ENCODE measurements at places on chromosomes 3 and 15. TPM values are rescaled to one million over a fixed set of nuclear protein-coding genes. Genes with fewer than 3 reads are reported as not detected.

SCN11A gene
- 0.62 TPM for polyA plus RNA-seq

HYAL1 gene
- polyA plus RNA-seq: 7.1 TPM

LTF gene
- 2.5 TPM for polyA plus RNA-seq

COL7A1 gene
- polyA plus RNA-seq: 28.9 TPM

GLDN gene
- 0.19 TPM for polyA plus RNA-seq

EMC7 gene
- 103 TPM for polyA plus RNA-seq

BFSP2 gene
- polyA plus RNA-seq: 0.14 TPM

DNA sequence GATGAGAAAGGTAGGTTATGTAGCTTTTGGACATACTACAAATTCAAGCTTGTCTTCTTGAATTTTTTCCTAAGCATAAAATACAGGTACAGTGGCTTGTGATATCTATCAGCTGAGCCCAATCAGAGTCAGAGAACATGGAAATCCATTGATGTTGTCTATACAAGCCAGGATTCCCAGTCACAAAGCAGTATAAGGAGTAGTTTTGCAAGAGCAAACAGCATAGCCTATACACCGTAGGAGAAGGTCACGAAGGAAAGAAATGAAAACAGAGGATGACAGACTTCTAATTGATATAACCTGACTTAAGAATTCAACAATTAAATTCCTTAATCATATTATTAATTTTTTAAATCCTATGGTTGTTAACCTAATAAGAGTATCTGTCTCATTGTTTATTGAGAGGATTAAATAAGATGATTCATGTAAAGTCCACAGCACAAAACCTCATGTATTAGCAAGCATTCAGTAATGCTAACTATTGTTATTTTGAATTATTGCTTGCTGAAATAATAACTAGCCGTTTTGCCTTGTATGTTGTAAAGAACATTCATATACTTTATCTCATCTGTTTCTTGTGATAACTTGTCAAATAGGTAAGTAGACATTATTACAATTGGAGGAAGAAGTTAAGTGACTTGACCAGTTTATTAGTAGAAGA, 276.6 kb upstream of the ZPLD1 start:
- DNase-seq: no peak

GRCh38 chr3:39937315-39937714, 127.9 kb downstream of the MYRIP start:
- DNase-seq: no peak

- no peak for DNase-seq
Observed at GRCh38 chr3:81782585-81782984, 21.1 kb upstream of the GBE1 start.

GRCh38 chr3:142115867-142116668, 33.3 kb downstream of the TFDP2 start:
- no peak for DNase-seq

DNA sequence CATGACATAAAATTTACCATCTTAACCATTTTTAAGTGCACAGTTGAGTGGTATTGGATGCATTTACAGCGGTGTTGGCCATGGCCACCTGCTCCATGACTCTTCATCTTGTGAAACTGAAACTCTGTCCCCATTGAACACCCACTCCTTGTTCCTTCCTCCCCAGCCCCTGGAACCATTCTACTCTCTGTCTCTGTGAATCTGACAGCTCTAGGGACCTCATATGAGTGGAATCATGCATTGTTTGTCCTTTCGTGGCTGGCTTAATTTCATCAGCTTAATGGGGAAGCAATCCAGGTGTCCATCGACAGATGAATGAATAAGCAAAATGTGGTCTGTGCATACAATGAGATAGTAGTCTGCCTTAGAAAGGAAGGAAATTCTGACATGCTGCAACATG, 42.5 kb downstream of the PLXNA1 start:
- DNase-seq: no peak

DNA sequence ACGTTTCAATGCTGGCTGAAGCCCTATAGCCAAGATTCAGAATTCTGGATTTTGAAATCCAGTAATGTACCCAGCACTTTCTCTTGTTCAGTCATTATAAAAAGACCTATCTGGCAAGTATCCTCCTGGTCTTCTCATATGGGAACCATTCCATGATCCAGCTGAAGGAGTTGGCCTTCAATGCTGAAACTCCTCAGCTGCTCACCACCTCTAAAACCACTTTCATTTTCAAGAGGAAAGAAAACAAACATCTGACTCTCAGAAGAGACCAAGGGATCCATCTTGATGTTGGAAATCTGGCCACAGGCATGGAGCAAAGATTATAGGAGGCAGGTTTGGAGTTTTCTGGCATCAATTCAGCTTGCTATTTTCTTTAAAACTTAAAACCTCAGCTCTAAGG, 235.4 kb downstream of the FMN1 start:
- DNase-seq: no peak

- no peak for DNase-seq
Observed at GRCh38 chr3:191414286-191414685, 46.7 kb upstream of the PYDC2 start.

DNA sequence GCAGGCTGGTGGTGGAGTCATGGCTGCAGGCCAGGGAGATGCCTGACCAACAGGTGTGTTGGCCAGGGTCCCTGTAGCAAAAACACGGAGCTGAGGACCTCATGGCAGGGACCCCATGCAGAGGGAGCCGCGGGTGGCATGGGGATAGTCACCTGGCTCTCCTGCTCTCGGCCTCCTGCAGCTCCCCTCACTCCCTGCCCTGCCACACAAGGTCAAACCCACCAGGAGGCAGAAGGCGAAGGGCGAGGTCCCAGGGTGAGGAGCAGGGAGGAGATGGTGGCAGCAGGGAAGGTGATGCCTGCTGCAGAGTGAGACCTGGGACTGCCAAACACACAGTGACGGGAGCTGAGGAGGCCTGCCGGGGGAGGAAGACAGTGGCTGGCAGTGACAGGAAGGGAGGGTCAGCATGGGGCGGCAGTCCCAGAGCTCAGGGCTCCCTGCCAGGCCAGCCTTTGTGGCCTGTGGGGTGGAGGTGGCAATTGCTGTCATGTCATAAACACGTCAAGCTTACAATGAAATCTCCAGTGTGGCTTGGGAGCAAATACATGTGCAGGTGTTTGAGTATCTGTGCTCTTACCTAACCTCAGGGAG, 144.3 kb downstream of the TJP1 start:
- DNase-seq: no peak

GRCh38 chr3:69011096-69011730, 2.3 kb downstream of the EOGT start:
- DNase-seq: no peak

GRCh38 chr3:117885011-117885441, 1149.6 kb downstream of the IGSF11 start:
- DNase-seq: no peak

GRCh38 chr15:40872791-40873693, 992 bp downstream of the RHOV start:
- no peak for DNase-seq

DNA sequence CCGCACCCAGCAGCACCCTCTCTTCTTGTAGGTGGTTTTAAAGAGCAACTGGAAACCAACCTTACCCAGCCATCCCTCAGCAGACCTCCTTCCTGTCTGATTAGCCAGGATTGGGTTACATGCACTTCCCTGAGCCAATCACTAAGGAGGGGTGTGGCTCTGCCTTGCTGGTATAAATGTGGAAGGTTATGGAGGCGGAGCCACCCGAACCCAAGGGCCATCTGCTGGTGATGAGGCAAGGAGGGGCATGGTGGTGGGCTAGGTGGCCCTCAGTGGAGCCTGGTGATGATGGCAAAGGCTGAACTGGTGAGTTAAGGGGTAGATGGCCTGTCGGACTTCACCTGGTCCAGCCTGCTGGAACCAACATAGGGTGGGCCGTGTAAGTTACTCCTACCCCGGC, 39.8 kb downstream of the CCDC33 start:
- DNase-seq: no peak

- no peak for DNase-seq
Observed at GRCh38 chr15:101397521-101398003, 91.9 kb downstream of the PCSK6 start.

DNA sequence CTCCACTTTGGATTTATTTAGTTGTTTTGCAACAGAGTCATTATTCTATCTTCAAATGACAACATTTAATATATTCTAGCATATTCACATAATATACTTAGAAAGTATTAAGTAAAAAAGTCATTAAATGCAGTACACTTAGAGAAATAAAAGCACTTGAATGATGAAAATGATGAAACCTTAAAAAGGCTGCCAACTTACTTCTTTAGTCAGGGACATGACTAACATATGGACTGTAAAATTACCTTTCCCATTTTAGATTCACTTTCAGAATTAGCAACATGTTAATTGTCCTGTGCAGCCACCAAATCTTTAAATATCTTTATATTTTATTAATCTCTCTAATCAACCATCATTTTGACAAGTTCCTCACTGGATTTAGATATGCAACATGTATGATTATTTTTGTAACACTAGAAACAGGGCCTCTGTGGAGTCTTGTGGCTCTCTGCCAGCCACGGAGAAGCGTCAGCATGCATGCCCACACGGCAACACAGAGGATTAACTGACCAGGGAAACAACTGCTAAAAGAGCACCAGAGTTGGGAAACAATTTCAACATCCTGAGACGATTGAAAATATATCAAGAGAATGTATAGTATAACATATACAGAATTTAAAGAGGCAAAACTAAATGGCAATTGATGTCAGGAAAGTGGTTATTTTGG, 95.7 kb downstream of the ANO10 start:
- DNase-seq: no peak

DNA sequence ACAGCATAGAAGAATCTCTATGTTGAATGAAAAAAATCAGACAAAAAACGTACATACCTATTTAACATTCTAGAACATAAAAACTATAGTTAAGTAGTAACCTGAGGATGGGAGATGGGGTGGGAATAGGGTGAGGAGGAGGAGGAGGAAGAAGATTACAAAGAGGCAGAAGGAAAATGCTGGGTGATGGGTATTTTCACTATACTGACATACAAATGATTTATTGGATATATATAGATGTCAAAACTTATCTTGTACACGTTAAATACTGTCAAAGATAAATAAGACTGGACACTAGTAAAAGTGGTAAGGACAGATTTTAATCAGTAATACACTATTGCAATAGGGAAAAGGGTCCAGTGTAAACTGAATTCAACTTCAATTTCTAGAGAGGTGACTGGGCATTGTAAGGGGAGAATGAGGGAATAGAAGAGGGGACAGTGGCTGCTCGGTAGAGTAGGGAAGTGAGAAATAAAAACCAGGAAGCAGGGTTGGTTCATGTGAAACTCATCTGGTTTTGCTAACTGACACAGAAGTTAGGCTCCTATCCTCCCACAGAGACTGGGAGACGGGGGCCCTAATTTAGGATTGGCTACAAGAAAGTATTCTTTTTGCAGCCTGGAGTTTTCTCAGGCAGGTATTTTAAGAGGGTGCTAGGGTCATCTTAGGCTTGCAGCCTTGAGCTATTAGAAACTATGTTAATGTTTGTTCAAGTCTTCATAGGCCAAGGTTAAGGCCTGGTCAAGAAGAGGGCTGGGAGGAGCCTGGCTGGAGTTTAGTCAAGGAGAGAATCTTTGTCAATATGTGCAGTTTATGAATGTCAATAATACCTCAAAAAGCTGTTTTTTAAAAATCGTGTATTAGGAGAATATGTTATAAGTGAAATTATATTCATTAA, 15.0 kb upstream of the C15orf61 start:
- no peak for DNase-seq

GRCh38 chr3:129245141-129245540, 4.3 kb upstream of the COPG1 start:
- DNase-seq: no peak

DNA sequence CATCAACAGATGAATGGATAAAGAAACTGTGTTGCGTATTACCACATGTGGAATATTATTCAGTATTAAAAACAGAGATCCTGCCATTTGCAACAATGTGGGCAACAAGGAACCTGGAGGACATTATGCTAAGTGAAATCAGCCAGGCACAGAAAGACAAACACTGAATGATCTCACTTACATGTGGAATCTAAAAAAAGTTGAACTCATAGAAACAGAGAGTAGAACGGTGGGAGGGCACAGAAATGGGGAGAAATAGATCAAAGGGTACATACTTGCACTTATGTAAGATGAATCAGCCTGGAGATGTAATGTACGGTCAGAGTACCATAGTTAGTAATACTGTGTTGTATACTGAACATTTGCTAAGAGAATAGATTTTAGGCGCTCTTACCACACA, 29.8 kb upstream of the MUC13 start:
- DNase-seq: no peak

GRCh38 chr3:181860235-181860634, 148.5 kb downstream of the SOX2 start:
- no peak for DNase-seq

GRCh38 chr15:42035435-42035761, 14.6 kb upstream of the PLA2G4E start:
- DNase-seq: no peak

DNA sequence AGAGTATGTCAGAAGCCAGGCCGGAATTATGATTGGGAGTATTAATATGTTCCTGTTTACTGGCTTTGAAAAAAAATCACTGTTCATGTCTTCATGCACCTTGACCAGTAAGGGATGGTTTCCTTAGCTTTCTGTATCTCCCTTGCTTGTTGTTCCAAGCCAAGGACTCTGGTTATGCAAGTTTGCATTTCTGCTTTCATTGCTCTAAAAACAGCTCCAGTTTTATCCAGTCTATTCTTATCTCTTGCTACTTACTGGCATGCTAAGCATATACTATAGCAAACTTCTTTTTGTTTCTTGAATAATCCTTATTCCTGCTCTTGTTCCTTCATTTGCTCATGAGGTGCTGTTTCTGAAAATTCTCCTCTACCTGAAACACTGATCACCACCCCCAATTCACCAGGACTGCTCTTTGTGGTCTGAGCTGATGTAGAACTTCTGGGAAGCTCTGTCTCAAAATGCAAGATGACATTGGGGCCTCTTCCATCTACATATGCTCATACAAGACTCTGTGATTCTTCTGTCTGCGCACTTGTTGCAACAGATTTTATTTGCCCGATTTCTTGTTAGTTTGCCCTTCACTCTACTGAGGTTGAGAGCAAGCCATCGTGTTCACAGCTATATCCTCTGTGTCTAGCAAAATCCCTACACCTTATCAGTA, 173.0 kb downstream of the EBLN2 start:
- no peak for DNase-seq

- no peak for DNase-seq
Observed at GRCh38 chr3:12472000-12472610, 12.2 kb upstream of the TSEN2 start.

- no peak for DNase-seq
Observed at GRCh38 chr3:65951836-65952505, 86.7 kb downstream of the MAGI1 start.

- no peak for DNase-seq
Observed at GRCh38 chr3:126963261-126964190, 19.4 kb upstream of the PLXNA1 start.

DNA sequence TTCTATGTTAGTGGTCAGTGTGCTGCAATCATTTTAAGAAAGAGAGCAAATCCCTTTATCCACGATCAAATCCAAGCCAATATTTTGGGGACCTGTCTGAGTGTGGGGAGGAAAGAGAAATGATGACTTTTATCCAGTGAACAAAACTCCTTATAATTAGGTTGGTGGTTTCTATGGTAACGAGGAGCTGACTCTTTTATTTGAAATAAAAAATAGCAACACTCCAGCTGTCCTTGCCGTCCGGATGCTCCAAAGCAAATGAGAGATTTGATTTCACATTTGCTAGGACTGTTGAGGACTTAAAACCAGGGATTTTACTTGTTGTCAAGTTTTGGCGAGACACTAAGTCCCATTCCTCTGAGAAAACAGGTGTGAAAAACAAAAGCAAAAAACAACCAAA, 154.0 kb upstream of the PRICKLE2 start:
- DNase-seq: no peak

GRCh38 chr15:60358935-60359682, 38.7 kb downstream of the ANXA2 start:
- no peak for DNase-seq
